ENCODE measurements at places on chromosomes 12 and 14. TPM values are rescaled to one million over a fixed set of nuclear protein-coding genes. Genes with fewer than 3 reads are reported as not detected.

ANKRD33 gene
- polyA plus RNA-seq: not detected

CFAP54 gene
- 0.39 TPM for polyA plus RNA-seq

KRT3 gene
- polyA plus RNA-seq: not detected

SYNDIG1L gene
- polyA plus RNA-seq: 0.78 TPM

AVPR1A gene
- polyA plus RNA-seq: 0.14 TPM

AGAP2 gene
- 37.8 TPM for polyA plus RNA-seq

ZC3H14 gene
- polyA plus RNA-seq: 41.0 TPM

INHBE gene
- polyA plus RNA-seq: 10.8 TPM

ITGA7 gene
- polyA plus RNA-seq: 17.4 TPM

TAMALIN gene
- polyA plus RNA-seq: 41.5 TPM

HOXC11 gene
- not detected for polyA plus RNA-seq

PRKD1 gene
- 10.4 TPM for polyA plus RNA-seq

LRTM2 gene
- polyA plus RNA-seq: 7.7 TPM

CCDC85C gene
- polyA plus RNA-seq: 41.4 TPM
